ENCODE measurements at places on chromosomes 12 and 14. TPM values are rescaled to one million over a fixed set of nuclear protein-coding genes. Genes with fewer than 3 reads are reported as not detected.

DNA sequence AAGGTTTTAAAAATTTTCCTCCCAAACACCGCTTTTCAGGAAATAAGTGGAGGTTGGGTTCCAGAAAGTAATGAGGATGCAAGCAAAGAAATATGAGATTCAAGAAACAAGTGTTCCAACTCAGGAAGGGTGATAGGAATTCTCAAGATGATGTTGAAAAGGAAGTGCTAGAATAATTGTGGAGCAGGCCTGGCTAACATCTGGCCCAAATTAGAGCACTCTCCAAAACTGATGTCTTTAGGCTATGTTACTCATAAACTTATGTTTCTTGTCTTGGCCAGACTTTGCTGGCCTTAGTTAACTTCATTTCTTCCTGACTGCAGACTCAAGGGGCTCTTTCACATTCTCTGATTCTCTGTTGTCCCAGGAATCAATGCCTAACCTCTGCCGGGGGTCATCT, 116.3 kb downstream of the TMTC3 start:
- H3K27ac ChIP-seq: no peak overlapping the region
- H3K27me3 ChIP-seq: peaks cover 3% of the 10 kb centered on the region
- DNase-seq: no peak
- no peaks in the 10 kb centered on the region for H3K4me1 ChIP-seq
- no peaks in the 10 kb centered on the region for H3K36me3 ChIP-seq

GRCh38 chr12:111692575-111693210, 6.8 kb downstream of the ACAD10 start:
- H3K36me3 ChIP-seq: peaks cover 24% of the 10 kb centered on the region
- no peak overlapping the region for H3K27ac ChIP-seq
- no peak for DNase-seq
- no peak overlapping the region for H3K4me3 ChIP-seq
- H3K27me3 ChIP-seq: no peaks in the 10 kb centered on the region
- peaks cover 6% of the 10 kb centered on the region for H3K4me1 ChIP-seq

TAS2R13 gene
- total RNA-seq: 0.23 TPM

PIANP gene
- total RNA-seq: not detected

LMO3 gene
- not detected for total RNA-seq

FZD10 gene
- not detected for total RNA-seq
